ENCODE measurements at places on chromosomes 2 and 18. TPM values are rescaled to one million over a fixed set of nuclear protein-coding genes. Genes with fewer than 3 reads are reported as not detected.

TMEM87B gene
- total RNA-seq = 54.0 TPM

PTRHD1 gene
- 36.7 TPM for total RNA-seq

FOXD4L1 gene
- total RNA-seq = not detected

CLK1 gene
- total RNA-seq = 84.1 TPM

MSTN gene
- not detected for total RNA-seq

SIX2 gene
- total RNA-seq = under 0.01 TPM

RBM43 gene
- total RNA-seq = 2.8 TPM

FOXI3 gene
- total RNA-seq = not detected

RGPD3 gene
- 0.09 TPM for total RNA-seq

CD226 gene
- total RNA-seq = 0.09 TPM

ATP9B gene
- 23.5 TPM for total RNA-seq

RAB12 gene
- total RNA-seq = 64.1 TPM

SCN9A gene
- total RNA-seq = 1.2 TPM

ST8SIA3 gene
- total RNA-seq = not detected

NYAP2 gene
- not detected for total RNA-seq

KIF1A gene
- total RNA-seq = not detected

ERICH2 gene
- total RNA-seq = not detected

MAPRE3 gene
- total RNA-seq = 0.90 TPM

WDCP gene
- total RNA-seq = 10.8 TPM

SNX17 gene
- total RNA-seq = 106 TPM

DPYSL5 gene
- not detected for total RNA-seq

MAP2 gene
- 9.2 TPM for total RNA-seq

EGR4 gene
- total RNA-seq = not detected

FIGN gene
- total RNA-seq = 1.3 TPM

RBMS1 gene
- 81.9 TPM for total RNA-seq

ABCB11 gene
- 0.18 TPM for total RNA-seq

SCN3A gene
- total RNA-seq = not detected

HES6 gene
- 2.3 TPM for total RNA-seq

RFTN2 gene
- 3.8 TPM for total RNA-seq

CKAP2L gene
- total RNA-seq = 3.0 TPM

FHL2 gene
- 114 TPM for total RNA-seq

MALL gene
- 21.3 TPM for total RNA-seq

Data from endothelial cell of coronary artery (primary cell).